ENCODE measurements at places on chromosomes 16 and 17.
A peak's percentile ranks its signal among the peaks of the same experiment; 100 is the strongest.

GRCh38 chr16:27291106-27291505 is 22.5 kb upstream of the NSMCE1 start:
- DNase-seq: no peak

DNA sequence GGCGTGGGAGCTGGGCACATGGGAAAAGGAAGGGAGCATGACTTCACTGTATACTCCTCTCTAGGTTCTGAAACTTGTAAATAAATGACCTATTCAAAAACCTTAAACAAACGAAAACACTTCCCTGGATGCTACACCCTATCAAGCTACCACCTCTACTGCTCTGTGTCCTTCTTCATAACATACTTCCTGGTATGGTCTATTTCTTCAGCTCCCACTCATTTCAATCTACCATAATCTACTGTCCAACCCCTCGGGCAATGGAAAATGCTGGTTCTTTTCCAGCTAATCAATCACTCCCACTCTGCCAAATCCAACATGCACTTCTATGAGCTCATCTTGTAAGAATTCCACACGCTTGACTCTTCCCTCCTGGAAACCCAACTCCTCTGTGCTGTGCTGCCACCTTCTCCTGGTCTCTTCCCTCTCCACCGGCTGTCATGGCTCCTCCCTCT is 42.4 kb downstream of the AMFR start:
- DNase-seq: no peak

GRCh38 chr16:31110106-31111034 is 2.2 kb downstream of the BCKDK start:
- no peak for DNase-seq

DNA sequence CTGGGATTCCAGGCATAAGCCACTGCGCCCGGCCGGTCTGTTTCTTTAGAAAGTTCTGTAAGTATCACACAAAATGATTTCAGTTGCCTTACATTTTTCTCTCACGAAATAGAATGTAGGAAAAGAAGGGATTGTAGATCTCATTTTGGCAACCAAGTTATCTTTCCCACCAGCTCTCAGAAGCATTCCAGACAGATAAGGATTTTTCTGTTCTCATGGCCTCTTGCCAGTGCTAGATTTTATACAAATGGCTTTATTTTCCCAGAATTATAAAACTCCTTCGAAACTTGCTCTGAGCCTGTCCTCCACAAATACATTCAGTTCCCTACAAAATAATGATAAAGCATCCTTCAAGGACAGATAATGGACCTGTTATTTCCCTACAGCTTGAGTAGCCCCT is 46.9 kb downstream of the LCMT1 start:
- no peak for DNase-seq

DNA sequence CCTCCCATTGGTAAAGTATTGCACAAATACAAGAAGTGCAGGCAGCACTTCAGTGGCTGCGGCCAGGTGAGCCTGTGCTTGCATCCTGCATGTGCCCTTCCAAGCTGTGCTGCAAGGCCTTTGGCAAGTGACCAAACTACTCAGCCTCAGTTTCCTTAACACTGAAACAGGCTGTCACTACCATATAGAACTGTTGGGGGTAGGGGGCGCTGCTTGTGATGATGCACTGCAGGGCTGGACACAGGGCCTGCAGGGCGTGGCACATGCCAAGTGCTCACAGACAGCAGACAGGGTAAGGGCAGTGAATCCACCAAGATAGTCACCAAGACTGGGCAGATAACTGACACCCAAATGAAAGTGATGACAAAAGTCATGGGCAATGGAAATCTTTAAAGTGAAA is 65.6 kb upstream of the SREBF1 start:
- no peak for DNase-seq

- peak; percentile 72 for DNase-seq
Observed at GRCh38 chr16:85553436-85554113, 59.5 kb upstream of the GSE1 start.

GRCh38 chr16:64784635-64785034 is 337.2 kb downstream of the CDH11 start:
- no peak for DNase-seq

DNA sequence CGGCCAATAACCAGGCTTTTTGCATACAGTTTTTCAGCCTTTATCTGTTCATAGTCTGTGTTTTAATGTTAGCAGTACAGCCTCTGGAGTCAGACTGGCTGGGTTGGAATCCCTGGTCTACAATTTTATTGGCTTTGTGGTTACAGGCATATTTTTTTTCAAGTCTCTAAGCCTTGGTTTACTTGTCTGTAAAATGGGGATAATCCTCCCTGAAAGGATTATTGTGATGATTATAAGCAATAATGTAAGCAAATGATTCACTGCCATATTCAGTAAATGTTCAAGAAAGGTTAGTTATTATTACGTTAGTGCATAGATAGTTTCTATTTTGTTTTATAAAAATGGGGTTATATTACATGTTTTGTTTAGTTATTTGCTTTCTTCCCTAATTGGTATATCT is 15.7 kb downstream of the COX10 start:
- DNase-seq: no peak

DNA sequence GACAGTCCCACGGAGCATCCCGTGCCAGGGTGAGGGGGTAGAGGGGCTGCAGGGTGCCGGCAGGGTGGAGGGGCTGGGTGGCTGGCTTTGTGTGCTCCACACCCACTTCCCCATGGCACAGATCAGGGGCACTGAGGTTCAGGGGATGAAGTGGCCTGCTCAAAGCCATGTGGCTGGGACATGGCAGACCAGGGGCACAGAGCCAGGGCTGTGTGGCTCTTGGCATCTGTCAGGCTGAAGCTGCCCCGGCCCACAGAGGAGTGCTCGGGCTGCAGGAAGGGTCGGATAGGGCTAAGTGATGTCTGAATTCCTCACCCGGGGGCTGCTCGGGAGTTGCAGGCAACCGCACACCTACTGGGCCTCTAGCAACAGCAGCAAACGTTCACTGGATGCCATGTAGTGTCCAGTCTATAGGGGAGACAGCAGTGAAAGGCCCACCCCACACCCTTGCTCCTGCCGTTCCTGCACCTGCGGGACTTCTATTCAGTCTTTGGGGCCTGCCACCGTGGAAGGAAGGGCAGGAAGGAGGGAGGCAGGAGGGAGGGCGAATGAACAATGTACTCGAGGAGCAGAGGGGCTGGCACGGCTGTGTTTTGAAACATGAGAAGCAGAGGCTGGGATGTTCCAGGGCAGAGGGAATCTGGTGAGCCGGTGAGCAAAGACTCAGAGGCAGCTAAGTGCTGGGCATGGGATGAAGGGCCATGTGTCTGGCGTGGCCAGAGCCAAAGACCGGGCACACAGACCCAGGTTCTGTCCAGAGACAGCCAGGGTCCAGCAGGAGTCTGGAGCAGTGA is 15.1 kb downstream of the SLC5A10 start:
- peak; percentile 30 for DNase-seq

DNA sequence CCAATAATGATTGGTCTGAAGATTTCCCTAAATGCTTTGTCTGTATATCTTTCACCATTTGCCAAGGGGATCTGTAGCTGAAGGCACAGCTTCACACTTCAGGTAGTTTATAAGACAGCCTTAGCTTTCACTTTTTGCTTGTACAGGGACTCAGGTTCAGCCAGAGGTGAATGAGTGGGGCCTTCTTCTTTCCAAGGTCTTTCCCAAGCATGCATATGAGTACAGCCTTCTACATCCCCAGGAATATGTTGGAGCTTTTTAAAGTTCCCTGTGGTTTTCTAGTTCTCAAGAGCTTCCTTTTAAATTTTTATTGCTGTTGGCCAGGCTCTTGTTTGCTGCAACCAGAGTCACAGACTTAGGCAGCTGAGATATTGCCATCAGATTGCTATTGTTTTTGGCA is 17.9 kb upstream of the SPDYE4 start:
- DNase-seq: no peak

DNA sequence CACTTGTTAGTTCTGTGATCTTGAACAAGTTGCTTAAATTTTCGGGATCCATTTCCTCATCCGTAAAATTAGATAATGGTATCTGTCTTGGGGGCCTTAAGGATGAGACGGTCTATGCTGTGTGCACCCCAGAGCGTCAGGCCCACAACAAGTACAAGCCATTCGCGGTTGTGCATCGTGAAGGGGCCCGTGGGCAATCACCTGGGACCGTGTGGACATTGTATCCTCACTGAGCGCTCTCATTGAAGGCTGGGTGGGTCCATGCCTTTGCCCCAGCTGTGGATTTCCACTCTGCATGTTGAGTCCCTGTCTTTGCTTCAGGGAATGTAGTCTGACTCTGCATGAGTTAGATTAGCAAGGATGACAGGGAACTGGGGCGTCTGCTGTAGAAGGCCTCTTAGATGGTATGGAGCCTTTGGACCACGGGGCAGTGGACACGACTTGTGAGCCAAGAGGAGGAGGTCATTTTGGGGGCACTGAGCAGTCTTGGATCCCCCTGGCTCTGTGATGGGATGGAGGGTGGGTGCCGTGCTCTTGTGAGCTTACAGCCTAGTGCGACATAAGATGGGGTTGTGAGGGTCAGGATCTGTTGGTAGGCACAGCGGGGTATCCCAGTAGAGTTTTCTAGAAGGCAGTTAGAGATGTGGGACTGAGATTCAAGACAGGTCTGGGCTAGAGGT is 89.5 kb downstream of the SNX29 start:
- DNase-seq: no peak

GRCh38 chr17:64264891-64265290 is 1.8 kb upstream of the TEX2 start:
- DNase-seq: no peak

DNA sequence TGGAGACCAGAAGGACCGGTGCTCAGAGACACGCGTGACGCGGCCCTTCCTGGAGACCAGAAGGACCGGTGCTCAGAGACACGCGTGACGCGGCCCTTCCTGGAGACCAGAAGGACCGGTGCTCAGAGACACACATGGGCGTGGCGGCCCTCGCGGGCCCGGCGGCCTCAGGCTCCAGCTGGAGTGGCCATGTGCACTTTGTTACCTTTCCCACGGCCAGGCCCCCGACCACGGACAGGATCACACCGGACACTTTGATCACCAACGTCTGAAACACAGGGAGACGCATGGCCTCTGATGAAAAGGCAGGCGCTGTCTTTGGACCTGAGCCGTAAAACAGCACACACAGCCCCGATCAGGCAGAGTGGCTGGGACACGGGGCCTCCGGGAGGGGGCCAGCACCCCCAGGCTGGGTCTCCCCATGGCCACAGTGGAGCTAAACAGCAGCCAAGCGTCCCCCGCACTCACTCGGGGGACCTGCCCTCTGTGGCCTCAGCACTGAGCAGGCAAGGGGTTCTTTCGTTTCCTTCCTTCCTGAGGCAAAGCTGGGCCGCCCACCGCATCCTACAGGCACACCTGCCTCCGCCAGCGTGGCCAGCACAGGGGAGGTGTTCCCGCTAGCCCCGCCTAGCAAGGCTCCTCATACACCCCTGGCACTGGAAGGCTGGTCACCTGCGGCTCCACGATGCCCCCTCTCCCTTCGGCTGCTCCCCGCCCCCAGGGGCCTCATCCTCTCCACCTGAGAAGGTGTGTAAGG is 13.3 kb upstream of the CCDC154 start:
- no peak for DNase-seq

GRCh38 chr17:38996660-38997337 is 29.6 kb upstream of the FBXO47 start:
- no peak for DNase-seq

DNA sequence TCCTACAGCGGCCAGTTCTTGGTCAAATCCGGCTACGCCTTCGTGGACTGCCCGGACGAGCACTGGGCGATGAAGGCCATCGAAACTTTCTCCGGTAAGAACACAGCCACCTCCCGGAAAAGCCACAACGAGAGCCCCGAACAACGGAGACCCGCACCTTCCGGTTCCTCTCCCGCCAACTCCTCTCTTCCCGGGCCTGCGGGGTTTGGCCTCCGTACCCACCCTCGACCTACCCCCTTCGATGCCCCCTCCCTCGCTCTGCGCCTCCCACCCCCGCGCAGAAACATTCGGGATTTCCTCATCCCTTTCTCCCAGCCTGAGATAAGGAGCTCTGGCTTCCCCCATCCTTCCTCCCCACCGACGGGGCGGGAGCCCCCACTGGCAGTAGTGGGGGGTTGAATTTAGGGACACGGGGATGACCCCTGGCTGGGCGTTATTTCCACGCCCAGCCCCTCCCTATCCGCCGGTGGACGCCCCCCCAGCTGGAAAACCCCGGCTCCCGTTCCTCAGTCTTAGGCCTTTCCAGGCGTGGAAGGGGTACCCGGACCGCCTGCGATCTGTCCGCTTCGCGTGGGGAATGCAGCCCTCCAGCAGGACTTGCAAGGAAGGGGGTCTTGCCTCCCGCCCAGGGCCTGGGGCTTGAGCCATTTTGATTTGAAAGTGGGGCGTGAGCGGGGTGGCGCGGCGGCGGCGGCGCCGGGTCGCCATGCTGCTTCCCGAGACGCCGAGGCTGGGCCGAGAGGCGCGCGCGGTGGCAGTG is 822 bp downstream of the IGF2BP1 start:
- no peak for DNase-seq

DNA sequence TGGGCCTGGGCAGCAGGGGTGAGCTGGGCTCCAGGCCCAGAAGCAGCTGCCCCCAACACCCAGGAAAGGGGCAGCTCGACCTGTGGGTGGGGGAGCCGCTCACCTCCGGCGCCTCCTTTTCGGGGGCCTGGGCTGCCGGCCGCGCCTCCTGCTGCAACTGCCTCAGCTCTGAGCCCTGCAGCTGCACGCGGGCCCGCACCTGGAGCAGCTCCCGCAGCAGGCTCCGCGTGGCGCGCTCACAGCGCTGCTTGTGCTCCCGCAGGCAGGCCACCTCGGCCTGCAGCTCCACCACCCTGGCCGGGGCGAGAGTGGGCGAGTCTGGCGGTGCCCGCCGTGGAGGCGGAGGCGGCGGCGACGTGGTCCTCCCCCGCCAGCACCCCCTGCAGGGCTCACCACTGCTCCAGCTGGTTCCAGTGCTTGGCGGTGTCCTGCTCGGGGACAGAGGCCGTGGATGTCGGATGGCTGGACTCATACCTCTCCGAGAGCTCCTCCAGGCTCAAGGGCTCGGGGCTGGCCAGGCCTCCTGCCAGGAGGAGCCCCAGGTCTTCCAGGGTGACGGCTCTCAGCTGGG is 868 bp downstream of the CCDC154 start:
- no peak for DNase-seq

DNA sequence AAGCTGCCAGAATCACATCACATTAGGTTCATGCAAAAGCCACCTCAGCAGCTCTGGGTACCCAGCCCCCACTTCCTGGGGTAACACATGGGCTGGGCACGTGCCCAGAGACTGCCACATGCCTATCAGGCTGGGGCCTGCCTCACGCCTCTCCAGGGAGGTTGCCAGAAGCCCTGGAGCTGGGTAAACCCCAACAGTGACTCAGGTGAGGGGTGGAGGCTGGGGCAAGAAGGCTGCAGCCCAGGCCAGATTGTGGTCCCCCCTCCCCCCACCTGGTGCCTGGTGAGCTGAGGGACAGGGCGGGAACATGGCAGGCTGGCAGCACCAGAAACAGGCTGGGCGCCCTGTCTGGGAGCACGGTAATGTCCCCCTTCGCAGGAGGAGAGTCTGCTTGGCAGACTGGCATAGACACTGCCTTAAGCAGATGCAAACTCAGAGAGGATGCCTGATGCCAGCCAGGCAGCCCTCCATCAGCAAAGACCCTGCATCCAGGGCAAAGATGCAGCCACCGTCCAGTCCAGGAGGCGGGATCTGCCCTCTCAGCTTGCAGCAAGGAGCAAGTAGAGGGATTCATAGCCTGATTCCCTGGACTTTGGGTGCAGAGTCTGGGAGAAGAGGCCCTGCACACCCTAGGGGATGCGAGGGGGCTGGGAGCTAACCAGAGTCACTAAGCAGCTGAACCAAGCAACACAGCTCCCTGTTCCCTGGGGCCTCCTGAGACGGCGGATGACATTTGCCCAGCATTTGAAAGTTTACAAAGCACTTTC is 28.8 kb downstream of the NGFR start:
- DNase-seq: peak; percentile 41

- no peak for DNase-seq
Observed at GRCh38 chr16:82776470-82777146, 149.8 kb downstream of the CDH13 start.
